ENCODE measurements at places on chromosomes 7 and 10.

- no peak for DNase-seq
These were observed 5.2 kb downstream of the IDI2 start for GRCh38 chr10:1020460-1020859.

- no peak for DNase-seq
These were observed 191.6 kb downstream of the BICC1 start for GRCh38 chr10:58704226-58704625.

GRCh38 chr7:12233175-12233574 lies 22.1 kb downstream of the TMEM106B start:
- DNase-seq = no peak

DNA sequence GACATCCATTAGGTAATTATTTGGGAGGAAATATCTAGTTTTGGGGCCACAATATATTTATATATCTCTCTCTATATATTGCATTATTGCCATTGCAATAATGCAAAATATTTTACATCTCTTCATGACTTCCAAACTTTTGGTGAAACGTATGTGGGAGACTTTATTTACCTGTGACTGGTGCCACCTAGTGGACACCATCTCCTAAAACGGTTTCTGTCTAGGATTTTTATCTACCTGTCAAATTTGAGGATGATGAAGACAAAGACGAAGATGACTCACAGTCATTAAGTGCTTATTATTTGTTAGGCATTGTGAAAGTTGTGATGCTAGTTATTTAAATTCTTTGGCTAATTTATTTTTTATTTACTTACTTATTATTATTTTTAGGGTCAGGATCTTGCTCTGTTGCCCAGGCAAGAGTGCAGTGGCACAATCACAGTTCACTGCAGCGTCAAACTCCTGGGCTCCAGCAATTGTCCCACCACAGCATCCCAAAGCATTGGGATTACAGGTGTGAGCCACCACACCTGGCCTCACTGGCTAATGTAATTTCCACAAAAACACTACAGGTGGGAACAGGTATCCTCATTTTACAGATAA lies 18.7 kb upstream of the CBLL1 start:
- peak; percentile 18 for DNase-seq

GRCh38 chr10:30420266-30420665 lies 13.7 kb upstream of the MAP3K8 start:
- DNase-seq = no peak

DNA sequence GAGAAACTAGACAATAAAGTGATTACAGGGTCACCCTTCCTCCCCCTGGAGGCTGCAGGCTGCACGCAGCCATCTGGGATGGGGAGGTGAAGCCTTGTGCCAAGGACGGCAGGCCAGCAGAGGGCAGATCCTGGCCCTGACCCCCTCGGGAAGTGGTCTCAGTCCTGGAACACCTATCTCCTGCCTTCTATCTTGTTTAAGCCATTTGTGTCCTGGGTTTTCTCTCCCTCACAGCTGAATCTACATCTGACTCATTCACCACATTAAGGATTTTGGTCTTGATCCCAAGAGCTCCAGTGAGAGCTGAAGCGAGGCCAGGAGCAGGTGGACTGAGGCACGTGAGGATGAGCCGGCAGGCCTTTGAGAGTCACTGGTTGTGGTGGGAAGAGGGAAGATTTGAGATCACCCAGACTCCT lies 16.4 kb upstream of the PARP12 start:
- DNase-seq = no peak

DNA sequence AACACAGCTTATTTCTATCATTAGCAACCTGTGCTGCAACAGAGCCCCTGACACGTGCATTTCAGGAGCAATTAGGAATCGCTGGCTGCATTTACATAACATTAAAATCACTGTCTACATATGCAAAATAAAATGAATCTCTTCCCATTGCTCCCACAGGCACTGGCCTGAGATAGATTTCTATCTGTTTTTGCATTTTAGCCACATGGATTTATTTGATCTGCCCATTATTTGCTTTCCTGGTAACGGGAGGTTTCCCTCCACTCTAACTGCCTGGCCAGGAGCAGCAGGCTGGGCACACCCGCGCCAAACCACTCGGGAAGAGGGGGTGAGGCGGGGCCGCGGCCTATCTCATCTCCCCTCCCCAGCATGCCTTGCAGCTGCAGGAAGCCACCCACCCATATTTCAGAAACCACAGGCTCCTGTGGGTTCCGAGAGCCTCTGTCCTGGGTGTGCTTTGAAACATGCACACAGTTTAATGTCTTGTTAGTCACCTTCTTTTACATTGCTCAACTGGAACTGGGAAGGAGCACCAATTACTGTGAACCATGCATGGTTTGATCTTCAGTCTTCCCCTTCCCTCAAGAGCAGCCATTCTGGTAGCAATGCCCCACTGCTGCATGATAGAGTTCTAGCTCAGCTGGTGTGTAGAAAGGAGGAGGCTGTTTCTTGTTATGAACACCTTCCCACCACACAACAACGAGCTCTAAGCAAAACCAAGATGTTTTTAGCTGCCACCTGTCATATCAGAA lies 37.7 kb upstream of the IKZF1 start:
- no peak for DNase-seq

DNA sequence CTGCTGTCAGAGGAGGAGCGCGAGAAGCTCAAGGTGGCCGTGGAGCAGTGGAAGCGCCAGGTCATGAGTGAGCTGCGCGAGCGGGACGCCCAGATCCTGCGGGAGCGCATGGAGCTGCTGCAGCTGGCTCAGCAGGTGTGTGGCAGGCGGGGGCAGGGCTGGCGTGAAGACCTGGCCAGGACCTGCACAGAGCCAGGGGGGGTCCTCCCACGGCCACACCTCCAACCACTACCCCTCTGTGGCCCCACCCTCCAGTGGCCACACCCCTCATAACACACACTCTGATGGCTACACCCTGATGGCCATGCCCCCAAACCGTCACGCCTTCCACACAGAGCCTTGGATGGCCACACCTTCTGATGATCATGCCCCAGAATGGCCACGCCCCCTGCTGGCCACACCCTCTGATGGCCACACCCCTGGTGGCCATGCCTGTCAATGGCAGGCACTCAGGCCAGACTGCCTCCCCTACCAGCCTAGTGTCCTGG lies 23.4 kb upstream of the DPYSL4 start:
- no peak for DNase-seq

- no peak for DNase-seq
These were observed 134.4 kb upstream of the SAMD8 start for GRCh38 chr10:74977072-74977471.

DNA sequence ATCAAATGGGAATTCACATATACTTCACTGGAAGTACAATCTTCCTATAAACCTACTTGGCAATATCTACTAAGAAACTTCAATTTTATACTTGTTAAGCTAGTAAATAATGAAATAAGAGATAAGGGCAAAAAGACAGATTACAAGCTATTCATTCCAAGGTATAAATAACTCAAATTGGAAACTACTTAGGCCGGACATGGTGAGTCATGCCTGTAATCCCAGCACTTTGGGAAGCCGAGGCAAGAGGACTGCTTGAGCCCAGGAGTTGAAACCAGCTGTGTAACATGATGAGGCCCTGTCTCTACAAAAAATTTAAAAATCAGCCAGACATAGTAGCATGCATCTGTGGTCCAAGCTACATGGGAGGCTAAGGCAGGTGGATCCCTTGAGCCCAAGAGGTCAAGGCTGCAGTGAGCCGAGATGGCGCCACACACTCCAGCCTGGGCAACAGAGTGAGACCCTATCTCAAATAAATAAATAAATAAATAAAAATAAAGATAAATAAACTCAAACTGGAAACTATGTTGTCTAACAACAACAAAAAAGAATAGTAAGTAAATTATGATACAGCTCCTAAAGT lies 37.6 kb downstream of the ARHGAP21 start:
- DNase-seq = no peak

GRCh38 chr10:110792476-110793125 lies 79.1 kb upstream of the PDCD4 start:
- DNase-seq = no peak

Data from NCI-H2171 (cell line).